ENCODE measurements at places on chromosomes 5 and 9. TPM values are rescaled to one million over a fixed set of nuclear protein-coding genes. Genes with fewer than 3 reads are reported as not detected.

Gene ANKRD55
- not detected for total RNA-seq

DNA sequence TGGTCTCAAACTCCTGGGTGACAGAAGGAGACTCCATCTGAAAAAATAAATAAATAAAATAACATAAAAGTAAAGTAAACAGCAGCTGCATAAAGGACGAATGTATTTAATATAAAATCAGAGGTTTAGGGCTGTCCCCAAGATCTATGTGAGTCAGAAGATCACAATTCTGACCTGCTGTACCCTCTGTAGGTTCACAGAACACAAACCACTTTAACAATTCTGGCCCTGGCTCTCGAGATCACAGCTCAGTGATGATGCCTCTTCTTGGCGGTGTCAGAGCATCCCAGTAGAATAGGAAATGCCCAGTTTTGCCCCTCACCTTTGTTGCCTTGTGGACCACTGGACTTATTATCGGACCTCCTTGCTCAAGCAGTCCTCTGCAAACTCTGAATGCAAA is 380.9 kb downstream of the TLE1 start:
- H3K4me1 ChIP-seq, result no peaks in the 10 kb centered on the region
- no peak overlapping the region for H3K27ac ChIP-seq
- H3K27me3 ChIP-seq, result no peaks in the 10 kb centered on the region
- no peaks in the 10 kb centered on the region for H3K36me3 ChIP-seq
- no peak for DNase-seq

- peak within 1 kb of the TSS; percentile 97 for H3K27ac ChIP-seq
- peak within 1 kb of the TSS; percentile 71 for H3K4me3 ChIP-seq
- no peak for DNase-seq
Observed at GRCh38 chr5:96876292-96876850, at the start of gene ERAP2. ERAP2 (plus strand) TSS chr5:96876500; CDS start chr5:96879686, 3,186 bp downstream.

DNA sequence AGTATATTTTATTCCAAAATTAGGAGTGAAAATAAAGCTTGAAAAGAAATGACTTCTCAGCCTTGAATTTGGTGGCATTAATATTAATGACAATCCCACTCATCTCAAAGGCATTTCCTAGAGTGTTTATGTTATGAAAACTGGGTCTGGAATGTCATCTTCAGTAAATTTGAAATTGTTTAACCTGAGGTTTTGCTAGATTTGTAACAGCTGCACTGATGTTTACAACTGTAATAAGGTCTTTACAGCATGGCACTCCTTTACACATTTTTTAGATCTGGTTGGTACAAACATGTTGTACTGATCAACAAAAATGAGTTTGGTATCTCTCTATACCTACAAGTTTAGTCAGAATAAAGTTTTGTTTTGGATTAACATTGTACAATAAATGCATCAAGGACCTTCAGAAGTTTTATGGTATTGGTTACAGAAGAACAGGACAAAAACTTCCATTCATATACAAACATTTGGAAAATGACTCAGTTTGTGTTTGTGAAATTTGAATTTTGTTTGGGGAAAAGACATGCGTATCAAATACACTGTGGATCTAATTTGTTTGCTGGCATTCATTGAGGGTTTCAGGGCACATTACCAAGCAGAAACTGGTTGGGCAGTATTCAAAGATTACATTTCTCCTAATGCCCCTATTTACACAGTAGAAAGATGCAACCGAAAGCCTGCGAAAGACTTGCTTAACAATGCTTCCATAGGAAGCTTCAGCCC is 11.6 kb downstream of the FANCC start:
- DNase-seq, result no peak
- no peaks in the 10 kb centered on the region for H3K36me3 ChIP-seq
- H3K4me1 ChIP-seq, result peaks cover 16% of the 10 kb centered on the region
- no peak overlapping the region for H3K27ac ChIP-seq
- no peaks in the 10 kb centered on the region for H3K27me3 ChIP-seq

Gene CTXN3
- total RNA-seq, result not detected

DNA sequence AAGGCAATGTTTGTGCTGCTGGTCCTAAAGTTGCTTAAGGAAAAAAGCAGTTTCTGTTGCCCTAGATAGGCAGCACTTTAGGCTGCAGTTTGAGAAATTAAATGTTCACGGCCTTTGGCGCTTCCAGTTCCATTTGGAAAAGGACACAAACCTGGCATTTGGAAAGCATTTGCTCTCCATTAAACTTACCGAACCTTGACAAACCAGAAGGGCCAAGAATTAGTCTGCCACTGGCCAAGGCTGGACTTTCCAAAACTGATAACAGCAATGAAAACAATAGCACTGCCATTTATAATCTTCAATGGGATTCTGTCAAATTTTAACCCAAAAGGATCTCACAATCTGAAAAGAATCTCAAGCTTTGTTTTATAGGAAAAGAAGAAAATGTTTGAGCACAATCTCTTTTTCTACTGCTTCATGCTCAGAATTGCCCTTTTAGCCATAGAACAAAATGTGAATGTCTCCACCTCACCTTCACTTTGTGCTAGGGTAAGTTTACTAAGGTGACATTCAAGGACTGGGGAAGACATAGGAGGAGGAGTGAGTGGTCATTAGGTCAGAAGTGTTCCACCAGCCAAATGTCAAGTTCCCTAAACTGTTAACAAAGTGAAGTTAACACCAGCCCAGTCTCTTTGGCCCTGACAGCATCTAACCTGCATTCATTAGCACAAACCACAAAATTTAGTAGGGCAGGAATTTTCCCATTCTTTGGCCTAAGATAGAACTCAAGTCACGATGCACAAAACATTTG is 583.4 kb upstream of the DMAC1 start:
- no peak overlapping the region for H3K27ac ChIP-seq
- no peaks in the 10 kb centered on the region for H3K27me3 ChIP-seq
- H3K36me3 ChIP-seq, result no peaks in the 10 kb centered on the region
- H3K4me3 ChIP-seq, result no peak overlapping the region
- no peaks in the 10 kb centered on the region for H3K4me1 ChIP-seq

DNA sequence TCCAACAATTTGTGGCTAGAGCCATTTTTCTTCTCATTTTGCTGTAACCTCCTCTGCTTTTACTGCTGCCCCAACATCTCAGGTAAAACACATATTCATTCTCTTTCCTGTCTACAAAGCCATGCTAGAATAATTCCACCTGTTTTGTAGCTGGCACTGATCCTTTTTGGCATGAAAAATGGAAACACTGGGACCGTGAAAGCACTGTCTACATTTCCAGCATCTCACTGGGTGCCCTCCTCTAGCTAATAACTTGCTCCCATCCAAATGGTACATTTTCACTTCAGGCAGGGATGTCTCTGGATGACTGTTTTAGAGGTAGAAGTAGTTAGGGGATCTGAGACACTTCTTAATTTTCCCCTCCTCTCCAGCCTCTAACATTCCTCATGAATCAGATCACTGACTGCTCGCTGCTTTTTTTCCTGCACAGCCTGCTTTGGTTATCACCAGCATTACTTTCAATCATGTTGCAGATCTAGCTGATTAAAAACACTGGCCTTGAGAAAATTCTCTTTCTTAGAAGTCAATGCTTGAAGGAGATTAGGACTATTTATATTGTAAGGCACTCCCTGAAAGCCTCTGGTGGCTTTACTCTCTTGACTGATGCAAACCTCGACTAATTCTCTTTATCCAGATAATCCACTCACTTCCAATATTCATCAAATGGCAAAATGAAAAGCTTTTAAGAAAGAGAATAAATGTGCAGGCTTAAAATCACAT is 1312.6 kb upstream of the DMAC1 start:
- no peaks in the 10 kb centered on the region for H3K36me3 ChIP-seq
- H3K27ac ChIP-seq, result no peak overlapping the region
- no peak overlapping the region for H3K4me3 ChIP-seq
- H3K4me1 ChIP-seq, result no peaks in the 10 kb centered on the region
- DNase-seq, result no peak
- H3K27me3 ChIP-seq, result no peaks in the 10 kb centered on the region

DNA sequence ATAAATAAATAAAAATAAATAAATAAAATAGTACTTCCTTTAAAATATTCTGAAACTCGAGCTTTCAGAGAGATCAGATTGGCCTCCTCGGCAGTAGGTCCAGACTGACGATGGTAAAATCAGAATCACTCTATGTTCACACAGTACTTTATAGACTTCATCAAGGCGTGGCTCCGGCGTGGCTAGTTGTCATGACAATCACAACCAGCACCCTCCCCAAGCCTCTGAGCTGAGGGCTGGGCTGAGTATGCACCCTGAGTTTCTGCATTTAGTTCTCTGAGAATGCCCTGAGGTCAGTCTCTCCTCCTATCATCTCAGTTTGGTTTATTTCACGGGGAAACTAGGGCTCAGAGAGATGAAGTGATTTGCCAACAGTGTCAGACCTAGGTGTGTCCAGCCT is 43.3 kb upstream of the BARHL1 start:
- H3K36me3 ChIP-seq, result no peaks in the 10 kb centered on the region
- H3K27ac ChIP-seq, result no peak overlapping the region
- no peaks in the 10 kb centered on the region for H3K27me3 ChIP-seq
- H3K4me3 ChIP-seq, result no peak overlapping the region
- H3K4me1 ChIP-seq, result no peaks in the 10 kb centered on the region

Gene PPP3R2
- not detected for total RNA-seq

Gene LHX2
- 0.36 TPM for total RNA-seq

DNA sequence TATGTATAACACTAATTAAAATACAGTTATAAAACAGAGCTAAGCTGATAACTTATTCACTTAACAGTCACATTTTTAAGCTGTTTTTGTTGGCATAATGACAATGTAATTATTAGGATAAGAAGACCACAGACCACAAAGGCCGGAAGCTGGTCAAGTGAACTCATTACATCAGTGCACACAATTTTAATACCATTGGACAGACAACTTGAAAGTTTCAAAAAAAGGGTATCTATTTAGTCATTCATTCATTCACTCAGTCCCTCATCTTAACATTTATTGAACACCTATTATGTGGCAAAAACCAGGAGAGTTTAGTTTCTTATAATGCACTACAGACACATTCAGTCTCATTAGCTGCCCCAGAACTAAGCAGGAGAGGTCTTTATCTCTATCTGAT is 11.6 kb downstream of the ERP44 start:
- H3K4me3 ChIP-seq, result no peak overlapping the region
- no peaks in the 10 kb centered on the region for H3K27me3 ChIP-seq
- no peak overlapping the region for H3K27ac ChIP-seq
- peaks cover 3% of the 10 kb centered on the region for H3K4me1 ChIP-seq
- H3K36me3 ChIP-seq, result no peaks in the 10 kb centered on the region

Gene PDE8B
- 0.62 TPM for total RNA-seq

Gene OR1J2
- total RNA-seq, result not detected

Data from Panc1 (cell line).